ENCODE measurements at places on chromosomes 13 and 19.

- no peak for DNase-seq
These were observed 3.8 kb downstream of the GARIN5B start for GRCh38 chr19:55358943-55359908.

- DNase-seq, result no peak
These were observed 104.4 kb downstream of the LHFPL6 start for GRCh38 chr13:39498471-39499114.

DNA sequence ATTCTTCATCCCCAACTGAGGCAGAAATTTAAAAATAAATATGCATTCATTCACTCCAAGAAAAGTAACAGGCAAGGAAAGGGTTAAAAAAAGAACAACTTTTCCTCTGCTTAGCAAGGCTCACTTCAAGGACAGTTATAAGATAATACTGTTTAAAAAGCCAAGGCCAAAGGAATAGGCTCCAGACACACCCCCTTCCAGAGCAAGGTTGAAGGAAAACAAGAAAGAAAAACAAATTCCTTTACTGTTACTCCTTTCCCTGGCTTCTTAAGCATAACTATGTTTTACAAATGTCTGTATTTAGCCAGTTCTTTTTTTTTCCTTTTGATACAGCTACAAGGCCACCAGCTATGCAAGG lies 8.5 kb downstream of the SIGLEC11 start:
- DNase-seq, result no peak

DNA sequence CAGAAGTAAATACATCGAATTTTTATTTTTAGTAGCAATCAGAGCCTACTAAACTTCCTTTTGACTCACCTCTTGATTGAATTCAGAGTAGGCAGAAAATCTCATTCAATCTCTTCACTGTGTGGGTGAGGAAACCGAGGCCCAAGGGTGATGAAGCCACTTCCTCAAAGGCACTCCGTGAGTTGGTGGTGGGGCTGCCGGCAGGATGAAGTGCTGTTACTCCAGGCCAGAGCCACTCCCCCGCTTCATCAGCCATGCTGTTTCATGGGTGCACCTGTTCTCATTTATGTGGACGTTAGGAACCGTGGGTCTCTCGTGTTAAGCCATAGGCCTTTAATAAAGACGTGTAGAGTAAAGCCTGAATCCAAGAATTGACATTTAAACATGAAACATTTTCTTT lies 13.2 kb downstream of the ING1 start:
- DNase-seq, result no peak

DNA sequence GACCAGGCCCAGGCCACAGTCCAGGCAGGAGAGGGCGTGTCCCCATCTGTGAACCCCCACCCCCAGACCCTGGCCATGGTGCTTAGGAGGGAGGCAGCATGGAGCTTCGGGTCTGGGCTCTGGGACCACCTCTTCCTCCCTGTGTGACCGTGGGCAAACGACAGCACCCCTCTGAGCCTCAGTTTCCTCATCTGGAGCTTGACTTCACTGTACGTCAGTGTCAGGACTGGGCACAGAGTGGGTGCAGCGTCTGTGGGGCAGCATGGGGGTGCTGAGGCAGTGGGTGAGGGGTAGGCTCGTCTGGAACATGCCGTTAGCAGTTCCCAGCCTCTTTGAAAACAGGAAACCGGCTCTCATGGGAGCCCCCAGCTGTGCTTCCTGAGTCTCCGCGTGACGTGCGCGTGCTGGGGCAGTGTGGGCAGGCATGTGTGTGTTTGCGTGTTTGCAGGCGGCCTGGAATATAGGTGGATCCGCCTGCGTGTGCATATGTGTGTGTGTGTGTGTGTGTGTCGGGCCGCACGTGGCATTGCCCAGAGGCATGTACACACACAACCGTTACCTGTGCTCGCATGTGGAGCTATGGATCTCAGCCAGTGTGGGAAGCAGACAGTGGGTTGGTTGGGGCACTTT lies 15.8 kb downstream of the ARRDC2 start:
- DNase-seq, result no peak

GRCh38 chr13:110377826-110378201 lies 70.7 kb downstream of the COL4A2 start:
- no peak for DNase-seq

DNA sequence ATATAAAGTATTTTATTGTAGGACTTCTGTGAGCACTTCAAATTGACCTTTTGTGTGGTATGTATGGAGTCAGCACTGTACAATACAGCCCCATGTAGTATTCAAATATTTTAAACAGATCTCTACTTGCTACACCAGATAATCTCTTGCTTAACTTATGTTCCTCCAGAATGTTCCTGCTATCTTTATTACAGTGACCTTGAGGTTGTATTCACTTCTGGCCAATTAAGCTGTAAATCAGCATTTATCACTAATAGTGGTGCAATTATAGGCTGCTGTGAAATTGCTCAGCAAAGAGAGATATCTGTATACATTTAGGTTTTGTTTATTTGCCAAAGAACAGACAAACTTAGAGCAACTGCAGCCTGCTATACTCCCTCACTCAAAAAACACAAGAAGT lies 1218.6 kb downstream of the PCDH17 start:
- DNase-seq, result no peak

- no peak for DNase-seq
These were observed 290.1 kb downstream of the FOXO1 start for GRCh38 chr13:40376296-40376849.

DNA sequence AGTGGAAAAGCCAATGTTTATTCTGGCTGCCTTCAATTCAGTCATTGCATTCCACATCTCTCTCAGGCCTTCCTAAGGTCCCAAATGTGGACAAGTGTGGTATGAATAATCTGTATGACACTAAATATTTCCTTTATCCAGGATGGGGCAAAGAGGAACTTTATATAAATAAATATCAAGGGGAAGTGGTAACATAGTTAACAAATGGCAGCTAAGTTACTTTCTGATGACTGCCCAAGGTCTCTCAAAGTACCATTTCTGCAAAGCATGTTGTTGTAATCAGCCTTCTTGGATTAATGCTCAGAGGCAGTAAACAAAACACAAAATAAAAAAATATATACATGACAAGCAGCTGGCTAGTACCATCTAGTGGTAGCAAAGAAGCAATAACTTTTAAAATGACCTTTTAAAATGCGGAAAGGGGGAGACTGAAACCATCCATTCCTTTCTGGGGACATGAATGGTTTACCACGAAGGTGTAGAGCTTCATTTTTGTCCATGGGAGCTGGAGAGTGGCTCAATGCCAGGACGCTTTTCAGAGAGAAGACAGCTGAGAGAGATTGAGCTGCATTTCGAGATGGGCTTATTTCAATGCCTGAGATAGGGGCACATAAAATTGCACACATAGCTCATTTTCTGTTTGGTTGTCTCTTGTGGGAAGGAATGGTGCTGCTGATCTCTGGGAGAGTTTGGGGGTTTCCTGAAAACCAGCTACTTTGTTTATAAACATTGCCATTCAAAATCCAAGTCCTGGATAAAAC lies 259.2 kb downstream of the RFC3 start:
- no peak for DNase-seq

- no peak for DNase-seq
These were observed 50.4 kb downstream of the MLLT1 start for GRCh38 chr19:6229216-6229913.

DNA sequence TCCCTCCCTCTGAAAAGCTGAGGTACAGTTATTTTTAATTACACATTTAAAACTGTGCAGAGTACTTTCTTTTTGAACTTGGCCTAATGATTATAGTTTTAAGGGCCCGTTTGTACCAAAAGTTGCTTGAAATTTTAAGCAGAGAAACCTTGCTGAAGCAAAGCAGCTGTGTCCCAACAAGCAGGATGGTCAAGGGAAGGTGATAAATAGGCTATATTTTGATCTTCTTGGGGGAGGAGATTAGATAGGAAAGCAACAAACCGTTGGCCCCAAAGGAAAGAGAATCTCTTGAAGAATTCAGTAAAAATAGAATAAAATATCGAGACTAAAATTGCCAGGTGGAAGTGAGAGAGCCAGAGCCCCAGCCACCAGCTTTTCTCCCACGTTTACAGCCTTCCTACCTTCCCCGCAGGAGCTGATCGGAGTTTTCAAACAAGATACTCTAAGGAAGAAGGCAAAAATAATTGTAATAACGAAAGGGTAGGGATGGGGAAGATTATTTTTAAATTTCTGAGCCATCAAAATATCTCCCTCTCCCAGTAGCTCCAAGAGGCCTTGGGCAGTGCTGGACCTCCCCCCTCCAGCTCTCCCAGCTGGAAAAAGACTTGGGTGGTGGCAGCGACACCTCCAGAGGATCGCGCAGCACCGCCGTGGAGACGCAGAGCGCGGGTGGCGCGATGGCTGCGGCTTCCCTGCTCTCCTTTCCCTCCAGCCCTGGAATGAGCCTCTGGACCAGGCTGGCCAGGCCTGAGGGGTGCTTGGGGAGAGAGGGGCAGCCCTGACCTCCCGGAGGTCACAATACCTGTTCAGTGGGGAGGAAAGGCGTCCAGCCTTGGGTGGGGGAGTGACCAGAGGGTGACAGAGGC lies 5.8 kb downstream of the ZIC2 start:
- no peak for DNase-seq

- DNase-seq, result no peak
These were observed 879.0 kb upstream of the SLITRK5 start for GRCh38 chr13:86792153-86792651.

- peak; percentile 18 for DNase-seq
These were observed 8.8 kb downstream of the ZNF787 start for GRCh38 chr19:56112313-56112709.

DNA sequence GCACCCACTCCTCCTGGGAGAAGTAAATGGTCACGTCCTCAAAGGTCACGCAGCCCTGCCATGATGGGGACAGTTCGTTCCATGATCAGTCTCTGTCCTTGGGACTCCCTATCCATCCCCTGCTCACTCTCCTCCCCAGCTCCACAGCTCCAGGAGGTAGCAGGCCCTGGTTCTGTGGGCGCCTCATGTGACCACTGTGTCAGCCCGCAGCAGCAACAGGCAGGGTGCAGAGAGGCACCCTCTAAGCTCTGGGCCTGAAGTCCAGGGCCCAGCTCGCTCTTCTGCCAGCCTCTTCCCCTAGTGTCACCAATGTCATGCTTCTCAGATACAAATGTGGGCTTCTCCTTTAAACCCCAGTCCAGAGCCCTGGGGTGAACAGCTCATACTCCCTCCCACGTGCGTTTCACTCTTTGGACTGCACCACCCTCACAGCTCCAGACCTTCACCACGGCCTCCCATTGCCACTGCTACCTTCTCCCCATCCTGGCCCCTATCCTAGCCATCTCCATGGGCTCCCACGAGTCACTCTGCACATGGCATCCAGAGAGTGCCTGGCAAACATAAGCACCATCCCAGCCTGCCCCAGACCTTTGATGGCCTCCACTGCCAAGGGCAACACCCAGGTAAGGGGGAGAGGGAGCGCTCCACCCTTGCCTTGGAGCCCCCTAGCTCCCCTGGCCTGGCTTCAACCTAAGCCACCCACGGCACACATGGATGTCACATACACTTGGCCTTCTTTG lies 2.9 kb downstream of the ZNF792 start:
- DNase-seq, result no peak

DNA sequence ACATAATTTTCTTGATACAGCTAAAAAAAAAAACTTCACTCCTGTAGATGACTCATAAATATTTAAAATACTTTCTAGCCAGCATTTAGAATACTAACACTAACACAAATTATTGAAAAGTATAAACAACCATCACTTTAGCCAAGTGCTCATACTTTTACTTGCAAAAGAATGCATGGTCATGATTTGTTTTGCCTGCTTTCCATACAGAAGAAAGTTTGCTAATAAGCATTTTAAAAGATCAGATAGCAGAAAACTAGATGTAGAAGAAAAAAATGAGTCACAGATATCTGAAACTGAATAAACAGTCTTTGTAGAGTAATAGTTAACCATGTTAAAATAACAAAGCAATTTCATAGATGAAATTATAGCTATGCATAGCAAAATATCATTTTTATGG lies 2280.4 kb upstream of the PCDH20 start:
- no peak for DNase-seq

GRCh38 chr13:110546926-110547325 lies 14.6 kb downstream of the RAB20 start:
- no peak for DNase-seq

DNA sequence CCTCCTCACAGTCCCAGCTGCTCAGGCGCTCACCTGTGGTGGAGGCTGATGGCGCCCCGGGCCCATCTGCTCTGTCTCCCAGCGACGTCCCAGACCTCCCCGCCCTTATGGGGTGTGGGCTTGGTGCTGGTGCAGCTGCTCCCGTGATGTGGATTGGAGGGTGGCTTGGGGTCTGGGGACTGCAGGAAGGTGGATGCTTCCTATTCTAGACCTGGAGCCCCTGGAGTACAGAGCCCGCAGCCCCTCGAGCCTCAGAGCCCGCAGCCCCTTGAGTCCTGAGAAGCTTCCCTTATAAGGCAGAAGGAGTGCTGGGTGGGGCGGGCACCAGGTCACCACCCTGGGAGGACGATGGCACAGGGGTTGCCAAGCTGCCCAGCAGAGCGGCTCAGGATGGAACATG lies 31.6 kb downstream of the DOT1L start:
- DNase-seq, result no peak

DNA sequence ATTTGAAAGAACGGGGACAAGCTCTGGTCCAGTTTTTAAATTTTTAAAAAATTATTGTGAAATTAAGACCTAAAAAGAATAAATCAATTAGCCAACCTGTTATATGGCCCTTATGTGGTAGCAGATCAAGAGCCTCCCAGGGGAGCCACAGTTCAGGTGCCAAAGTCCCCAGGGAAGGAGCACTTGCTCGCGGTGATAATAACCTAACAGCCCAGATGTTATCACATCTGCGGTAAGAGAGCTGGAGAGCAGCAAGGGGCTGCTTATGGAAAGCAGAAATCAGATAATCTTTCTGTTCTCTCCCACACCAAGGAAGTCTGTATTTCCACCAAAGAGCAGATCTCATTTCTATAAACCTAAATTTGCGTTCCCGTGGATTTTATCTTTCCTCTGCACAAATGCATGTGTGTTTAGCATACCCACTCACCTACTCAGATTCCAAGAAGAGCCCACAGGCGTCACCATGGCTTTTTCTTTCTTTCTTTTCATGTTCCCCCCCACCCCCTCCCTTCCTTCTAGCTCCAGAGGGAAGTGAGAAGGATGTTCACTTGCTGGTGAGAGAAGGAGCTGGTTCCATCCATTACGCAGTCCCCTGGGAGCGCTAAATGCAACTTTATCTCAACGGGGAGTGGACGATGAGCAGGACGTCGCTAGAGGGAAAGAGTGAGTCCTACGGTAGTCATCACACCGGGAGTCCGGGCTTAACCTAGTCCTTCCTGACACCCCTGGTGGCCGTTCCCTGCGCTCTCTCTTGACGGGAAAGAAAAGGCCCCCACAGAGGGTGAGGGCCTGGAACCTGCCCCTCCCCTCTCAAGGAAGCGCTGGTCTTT lies 1.6 kb upstream of the POU4F1 start:
- DNase-seq, result no peak

GRCh38 chr13:41588899-41589298 lies 131.5 kb downstream of the RGCC start:
- no peak for DNase-seq

DNA sequence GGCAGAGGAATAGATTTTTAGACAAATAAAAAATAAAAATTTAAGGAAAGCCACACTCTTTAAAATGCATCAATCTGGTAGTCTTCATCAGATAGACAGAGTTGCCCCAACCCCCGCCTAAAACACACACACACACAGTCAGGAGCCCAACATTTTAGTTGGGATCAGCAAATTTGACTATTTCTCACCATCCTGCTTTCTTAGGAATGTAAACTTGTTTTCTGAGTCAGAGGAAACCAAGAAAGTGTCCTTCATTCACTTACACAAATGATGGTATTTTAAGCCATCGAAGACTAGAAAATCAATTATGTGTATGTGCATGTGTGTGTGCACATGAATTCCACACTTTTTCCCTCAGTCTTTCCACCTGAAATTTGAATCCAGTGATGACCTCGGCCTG lies 1657.5 kb downstream of the SLITRK1 start:
- DNase-seq, result no peak

- DNase-seq, result no peak
These were observed 1258.4 kb upstream of the MIR17HG start for GRCh38 chr13:90089051-90089450.
